ENCODE measurements at places on chromosomes 12 and 14.

DNA sequence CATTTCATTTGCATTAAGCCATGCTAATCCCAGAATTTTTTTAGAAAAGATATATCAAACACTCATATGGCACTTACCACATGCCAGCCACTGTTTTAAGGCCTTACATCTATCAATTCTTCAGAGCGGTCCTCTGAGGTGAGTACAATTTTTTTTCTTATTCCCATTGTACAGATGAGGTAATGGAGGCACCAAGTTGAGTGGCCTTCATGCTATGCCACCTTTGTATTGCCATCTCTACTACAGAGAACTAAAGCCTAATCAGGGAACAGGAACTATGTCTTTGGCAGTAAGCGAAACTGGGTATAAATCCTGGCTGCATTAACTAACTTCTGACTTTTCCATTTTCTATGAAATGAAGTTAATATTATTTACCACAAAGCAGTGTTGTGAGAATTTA is 27.1 kb downstream of the SLC38A4 start:
- DNase-seq = no peak

GRCh38 chr12:48883305-48884161 is 17.9 kb upstream of the RND1 start:
- no peak for DNase-seq

GRCh38 chr12:68530299-68530698 is 80.4 kb upstream of the RAP1B start:
- DNase-seq = no peak

- DNase-seq = no peak
Measured at GRCh38 chr14:99520571-99521081, 39.4 kb downstream of the CCNK start.

DNA sequence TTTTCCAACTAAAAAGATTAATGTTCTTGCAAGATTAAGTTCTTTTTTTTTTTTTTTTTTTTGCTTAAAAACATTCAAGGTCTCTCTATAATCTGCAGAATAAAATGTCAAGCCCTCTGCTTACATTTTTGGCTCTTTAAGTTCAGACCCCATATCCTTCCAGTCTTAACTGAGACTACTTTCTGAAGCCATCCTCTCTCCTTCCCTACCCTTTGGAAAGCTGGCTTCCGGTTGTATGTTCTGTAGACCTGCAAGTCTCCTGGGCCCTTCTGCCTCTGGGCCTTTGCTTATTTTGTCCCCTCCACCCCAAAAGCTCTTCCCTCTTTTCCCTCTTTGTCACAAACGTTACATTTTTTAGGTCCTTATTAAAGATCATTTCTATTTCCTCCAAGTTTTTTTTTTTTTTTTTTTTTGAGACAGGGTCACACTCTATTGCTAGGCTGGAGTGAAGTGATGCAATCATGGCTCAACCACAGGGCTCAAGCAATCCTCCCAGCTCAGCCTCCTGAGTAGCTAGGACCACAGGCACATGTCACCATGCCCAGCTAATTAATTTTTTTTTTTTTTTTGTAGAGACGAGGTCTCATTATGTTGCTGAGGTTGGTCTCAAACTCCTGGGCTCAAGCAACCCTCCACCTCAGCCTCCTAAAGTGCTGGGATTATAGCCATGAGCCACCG is 46.5 kb downstream of the PTPRB start:
- DNase-seq = no peak

DNA sequence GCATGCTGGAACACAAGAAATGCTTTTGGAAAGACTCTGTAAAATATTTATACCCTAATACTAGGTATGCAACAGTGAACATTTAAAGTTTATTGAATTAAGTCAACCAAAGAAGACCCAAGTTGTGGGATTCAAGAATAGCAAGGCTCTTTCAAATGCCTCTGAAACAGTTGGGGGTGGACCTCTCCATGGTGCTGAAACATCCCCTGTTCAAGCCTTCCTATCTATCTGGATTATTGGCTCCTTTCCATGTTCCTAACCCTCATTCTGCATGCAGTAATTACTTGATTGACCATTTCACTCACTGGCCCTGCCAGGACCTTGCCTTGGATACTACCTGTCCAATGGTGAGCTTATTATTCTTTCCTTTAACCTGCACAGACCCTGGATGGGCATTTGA is 349.7 kb downstream of the NRXN3 start:
- DNase-seq = no peak

DNA sequence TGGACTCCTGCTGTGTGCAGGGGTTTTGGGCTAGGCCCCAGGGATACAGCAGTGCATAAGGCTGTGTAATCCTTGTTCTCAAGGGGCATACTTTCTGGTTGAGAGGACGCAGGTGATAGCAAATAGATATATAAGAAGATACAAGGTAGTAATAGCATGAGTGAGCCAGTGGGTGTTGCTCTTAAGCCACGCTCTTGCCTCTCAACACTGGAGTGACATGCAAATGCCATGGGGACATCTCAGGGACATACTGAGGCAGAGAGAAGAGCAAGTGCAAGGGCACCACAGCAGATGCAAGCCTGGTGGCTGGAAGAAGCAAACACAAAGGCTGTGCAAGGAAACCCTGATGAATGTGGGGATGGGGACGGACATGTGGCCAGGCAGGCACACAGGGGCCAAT is 223.3 kb downstream of the CHST11 start:
- peak; percentile 20 for DNase-seq

GRCh38 chr14:101977311-101978071 is 13.1 kb downstream of the DYNC1H1 start:
- no peak for DNase-seq

All from GF-D8 (cell line).